Fibroblast of upper back skin (primary cell): ENCODE measurements at places on chromosomes 6 and 20.
A peak's percentile ranks its signal among the peaks of the same experiment; 100 is the strongest.

- no peak for DNase-seq
Observed at GRCh38 chr6:165469483-165469882, 160.1 kb upstream of the C6orf118 start.

GRCh38 chr6:99338188-99338587 lies 11.3 kb downstream of the FAXC start:
- no peak for DNase-seq

GRCh38 chr6:90722648-90723047 lies 135.8 kb upstream of the MAP3K7 start:
- no peak for DNase-seq

DNA sequence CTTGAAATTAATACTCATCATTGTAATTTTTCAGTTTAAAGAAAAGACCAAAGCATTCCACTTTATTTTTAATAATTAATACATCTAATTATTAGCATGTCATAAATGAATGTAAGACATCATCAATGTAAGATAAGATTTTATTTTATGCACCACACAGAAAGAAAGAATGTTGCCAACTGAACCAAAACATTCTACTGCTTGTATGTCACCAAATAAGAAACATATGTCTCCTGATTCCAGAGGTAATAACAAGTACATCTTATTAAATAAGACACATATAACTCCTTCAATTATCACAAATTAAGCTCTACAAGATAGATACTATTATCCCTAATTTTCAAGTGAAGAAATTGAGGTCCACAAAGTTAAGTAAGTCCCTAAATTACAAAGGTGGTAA lies 189.5 kb downstream of the GMDS start:
- DNase-seq = peak; percentile 53

GRCh38 chr6:107443608-107444267 lies 15.6 kb downstream of the PDSS2 start:
- peak; percentile 56 for DNase-seq

DNA sequence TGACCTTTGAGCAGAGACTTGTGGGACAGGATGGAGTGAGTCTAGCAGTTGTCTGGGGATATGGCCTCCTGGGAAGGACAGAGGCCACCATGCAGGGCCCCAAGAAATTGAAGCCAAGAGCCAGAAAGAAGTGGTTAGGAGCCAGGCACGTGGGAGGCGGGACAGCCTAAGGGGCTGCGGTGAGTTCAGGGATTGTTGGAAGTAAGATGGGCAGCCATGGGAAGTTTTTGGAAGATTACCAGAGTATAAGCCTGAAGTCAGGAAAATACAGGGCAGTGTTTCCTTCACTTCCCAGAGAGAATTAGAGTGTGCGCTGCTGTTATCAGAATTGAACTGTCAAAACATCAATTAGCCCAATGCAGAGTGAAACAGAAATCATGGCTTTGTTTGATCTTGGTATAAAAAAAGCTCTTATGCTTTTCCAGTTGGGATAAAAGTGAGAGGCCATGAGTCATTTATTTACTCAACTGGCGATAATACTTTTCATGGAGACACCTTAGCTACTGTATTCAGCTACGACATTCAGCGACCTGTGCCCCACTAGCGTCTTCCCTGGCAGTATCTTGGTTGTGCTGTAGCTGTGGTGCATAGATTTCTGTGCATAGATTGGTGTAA lies 66.9 kb downstream of the PHACTR2 start:
- no peak for DNase-seq

DNA sequence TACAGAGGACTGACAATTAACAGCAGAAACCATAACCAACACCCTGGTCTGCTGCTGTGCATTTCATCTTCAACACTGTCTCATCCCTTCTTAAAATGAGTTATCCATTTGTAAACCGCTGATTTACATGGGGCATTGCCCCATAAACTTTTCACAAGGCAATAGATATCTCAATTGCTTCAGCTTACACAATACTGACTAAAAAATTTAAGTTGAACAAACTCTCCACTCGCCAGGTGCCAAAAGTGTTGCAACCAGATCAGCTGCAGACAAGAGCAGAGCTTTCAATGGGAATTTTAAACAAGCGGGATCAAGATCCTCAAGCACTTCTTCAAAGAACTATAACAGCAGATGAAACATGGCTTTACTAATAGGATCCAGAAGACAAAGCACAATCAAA lies 183.0 kb downstream of the TASP1 start:
- peak; percentile 34 for DNase-seq

GRCh38 chr20:39089029-39089428 lies 126.9 kb downstream of the DHX35 start:
- DNase-seq = no peak

DNA sequence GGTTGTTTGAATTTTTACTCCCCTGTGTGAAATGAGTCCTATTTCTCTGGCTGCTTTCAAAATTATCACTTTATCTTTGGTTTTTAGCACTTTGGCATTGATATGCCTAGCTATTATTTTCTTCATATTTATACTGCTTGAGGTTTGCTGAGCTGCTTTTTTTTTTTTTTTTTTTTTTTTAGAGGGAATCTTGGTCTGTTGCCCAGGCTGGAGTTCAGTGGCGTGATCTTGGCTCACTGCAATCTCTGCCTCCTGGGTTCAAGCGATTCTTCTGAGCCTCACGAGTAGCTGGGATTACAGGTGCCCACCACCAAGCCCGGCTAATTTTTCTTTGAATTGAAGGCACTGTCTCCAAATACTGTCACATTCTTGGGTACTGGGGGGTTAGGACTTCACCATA lies 40.6 kb downstream of the STXBP5 start:
- no peak for DNase-seq

GRCh38 chr6:25263657-25264056 lies 15.5 kb upstream of the CARMIL1 start:
- peak; percentile 92 for DNase-seq

GRCh38 chr6:98335594-98335993 lies 498.8 kb upstream of the POU3F2 start:
- no peak for DNase-seq

DNA sequence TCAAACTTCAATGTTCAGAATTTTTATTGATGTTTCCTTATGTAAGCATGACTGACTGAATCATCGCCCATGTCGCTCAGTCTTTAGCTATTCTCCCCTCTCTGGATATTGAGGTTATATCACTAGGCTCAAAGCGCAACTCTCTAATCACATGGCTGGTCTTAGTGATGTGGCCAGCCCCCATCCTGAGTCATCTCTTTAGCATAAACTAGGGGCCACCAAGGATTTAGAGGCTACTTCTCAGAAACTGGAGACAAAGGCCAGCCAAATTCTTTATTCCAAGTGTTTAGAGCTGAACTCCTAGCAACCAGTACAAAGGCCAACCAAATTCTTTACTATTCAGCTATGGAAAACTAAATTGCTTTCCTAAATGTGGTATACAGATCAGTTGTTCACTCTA lies 61.4 kb downstream of the FAM135A start:
- peak; percentile 22 for DNase-seq

- DNase-seq = no peak
Observed at GRCh38 chr20:38190936-38191371, 25.9 kb upstream of the TGM2 start.

- DNase-seq = no peak
Observed at GRCh38 chr20:4326195-4327065, 311.1 kb upstream of the RNF24 start.

- DNase-seq = peak; percentile 18
Observed at GRCh38 chr20:50442512-50442911, 67.7 kb upstream of the PTPN1 start.

- no peak for DNase-seq
Observed at GRCh38 chr6:96675597-96675996, 112.7 kb downstream of the FHL5 start.

DNA sequence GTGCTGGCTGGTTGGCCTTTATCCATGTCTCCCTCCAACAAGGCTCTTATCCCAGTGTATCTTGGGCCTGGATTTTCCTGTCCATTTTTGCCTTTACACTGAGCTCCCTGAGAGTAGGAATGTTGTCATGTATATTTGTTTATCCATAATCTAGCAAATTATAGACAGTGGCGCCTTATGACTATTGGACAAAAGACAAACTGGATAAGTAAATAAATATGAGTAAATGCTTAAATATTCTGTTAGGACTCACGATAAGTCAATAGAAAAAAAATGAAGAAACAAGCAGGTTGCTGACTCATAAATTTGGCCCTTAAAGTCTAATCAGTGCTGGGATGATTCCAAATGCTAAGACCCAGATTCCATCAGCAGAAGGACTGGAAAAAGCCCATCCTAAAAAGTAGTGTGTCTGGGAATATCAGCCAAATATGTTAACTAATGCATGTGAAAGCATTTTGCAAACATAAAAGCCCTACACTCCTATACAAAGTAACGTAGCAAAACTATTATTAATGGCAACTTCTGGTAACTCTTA lies 55.0 kb upstream of the PCSK2 start:
- DNase-seq = peak; percentile 37

GRCh38 chr6:135935941-135936601 lies 84.6 kb downstream of the PDE7B start:
- peak; percentile 91 for DNase-seq

- peak; percentile 70 for DNase-seq
Observed at GRCh38 chr6:31057426-31058003, 47.2 kb downstream of the MUC22 start.

- DNase-seq = no peak
Observed at GRCh38 chr20:25018425-25018824, 25.9 kb upstream of the APMAP start.

DNA sequence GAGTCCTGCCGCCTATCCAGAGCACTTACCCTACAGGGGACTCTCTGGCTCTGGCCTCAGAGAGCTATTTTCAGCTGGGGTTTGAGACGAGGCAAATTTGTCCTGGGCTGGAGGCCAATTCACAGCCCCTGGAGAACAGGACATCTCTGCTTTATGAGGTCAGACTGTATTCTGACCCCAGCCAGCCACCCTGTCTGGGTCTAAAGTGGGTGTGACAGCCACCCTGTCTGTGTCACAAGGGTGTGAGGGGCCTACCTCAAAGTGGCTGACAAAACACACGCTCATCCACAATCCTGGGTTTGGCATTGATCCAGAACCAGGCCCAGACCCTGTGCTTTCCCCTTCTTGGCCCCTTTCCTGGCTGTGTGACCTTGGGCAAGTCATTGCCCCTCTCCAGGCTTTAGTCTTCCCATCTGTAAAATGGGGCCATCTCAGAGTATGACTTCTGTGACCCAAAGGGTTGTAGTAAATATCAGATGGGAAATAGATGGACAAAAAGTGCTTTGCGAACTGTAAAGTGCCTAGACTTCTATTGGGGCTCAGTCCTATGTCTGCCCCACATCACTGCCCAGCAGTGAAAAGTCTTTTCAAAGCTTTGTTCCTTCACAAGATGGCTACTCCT lies 44.1 kb upstream of the TGM2 start:
- DNase-seq = no peak

GRCh38 chr6:66198062-66198624 lies 491.1 kb upstream of the EYS start:
- DNase-seq = peak; percentile 14

- DNase-seq = no peak
Observed at GRCh38 chr20:347317-347639, 367 bp downstream of the NRSN2 start.

GRCh38 chr6:32290886-32291450 lies 67.1 kb upstream of the NOTCH4 start:
- DNase-seq = peak; percentile 51

GRCh38 chr6:27553123-27553904 lies 80.4 kb upstream of the ZNF184 start:
- DNase-seq = peak; percentile 32

GRCh38 chr6:69578361-69578890 lies 218.4 kb downstream of the LMBRD1 start:
- peak; percentile 26 for DNase-seq

GRCh38 chr6:153059757-153060156 lies 57.2 kb upstream of the MTRF1L start:
- peak; percentile 5 for DNase-seq

DNA sequence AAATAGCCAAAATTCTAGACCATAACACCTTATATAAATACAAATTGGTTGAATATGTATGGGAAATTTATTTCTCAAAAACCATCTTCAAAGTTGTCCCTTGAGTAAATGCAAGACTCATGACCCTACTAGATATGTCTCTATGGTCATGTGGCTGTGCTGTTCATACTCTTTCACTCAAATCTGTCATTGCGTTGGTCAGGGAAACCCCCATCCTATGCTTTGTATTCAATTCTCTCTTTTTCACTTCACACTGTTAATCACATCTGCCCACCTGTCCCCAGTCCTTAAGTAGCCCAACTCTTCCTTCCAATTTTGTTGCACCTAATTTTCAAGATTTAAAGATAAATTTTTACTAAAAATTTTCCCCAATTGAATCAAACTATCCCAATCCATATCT lies 51.0 kb downstream of the RPS12 start:
- DNase-seq = no peak

DNA sequence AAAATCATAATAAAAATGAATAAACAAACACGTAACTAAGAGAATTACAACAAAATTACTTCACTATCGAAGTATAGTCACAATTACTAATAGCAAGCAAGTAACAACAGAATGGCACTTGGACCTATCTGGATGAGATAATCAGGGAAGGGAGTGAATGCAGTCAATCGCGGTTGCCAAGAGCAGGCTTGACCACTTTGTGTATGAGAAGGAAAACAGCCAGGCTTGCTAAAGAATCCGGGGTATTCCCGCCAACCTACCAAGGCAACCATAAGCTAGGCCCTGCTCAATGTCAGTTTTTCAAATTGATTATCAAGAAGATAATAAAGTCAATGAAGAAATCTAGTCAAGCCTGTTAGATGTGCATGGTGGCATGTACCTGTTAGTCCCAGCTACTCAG lies 39.7 kb downstream of the PXDC1 start:
- no peak for DNase-seq

DNA sequence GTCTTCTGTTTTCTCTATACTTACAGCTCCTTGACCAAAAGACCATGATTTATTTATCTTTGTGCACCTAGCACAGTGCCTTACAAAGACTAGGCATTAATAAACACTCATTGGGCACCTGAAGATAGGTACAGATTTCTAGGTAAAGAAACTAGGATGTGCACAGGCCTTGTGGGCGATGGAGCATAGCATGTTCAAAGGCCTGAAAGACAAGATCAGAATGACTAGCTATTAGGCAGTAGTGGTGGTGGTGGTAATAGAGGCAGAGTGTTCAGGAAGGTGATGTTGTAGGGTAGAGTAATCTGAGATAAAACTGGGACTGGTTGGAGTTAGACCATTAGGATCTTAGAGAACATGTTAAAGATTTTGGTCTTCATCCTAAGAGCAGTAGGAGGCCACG lies 3.9 kb downstream of the TXLNB start:
- DNase-seq = no peak

- no peak for DNase-seq
Observed at GRCh38 chr20:3993109-3993508, 22.2 kb downstream of the RNF24 start.

DNA sequence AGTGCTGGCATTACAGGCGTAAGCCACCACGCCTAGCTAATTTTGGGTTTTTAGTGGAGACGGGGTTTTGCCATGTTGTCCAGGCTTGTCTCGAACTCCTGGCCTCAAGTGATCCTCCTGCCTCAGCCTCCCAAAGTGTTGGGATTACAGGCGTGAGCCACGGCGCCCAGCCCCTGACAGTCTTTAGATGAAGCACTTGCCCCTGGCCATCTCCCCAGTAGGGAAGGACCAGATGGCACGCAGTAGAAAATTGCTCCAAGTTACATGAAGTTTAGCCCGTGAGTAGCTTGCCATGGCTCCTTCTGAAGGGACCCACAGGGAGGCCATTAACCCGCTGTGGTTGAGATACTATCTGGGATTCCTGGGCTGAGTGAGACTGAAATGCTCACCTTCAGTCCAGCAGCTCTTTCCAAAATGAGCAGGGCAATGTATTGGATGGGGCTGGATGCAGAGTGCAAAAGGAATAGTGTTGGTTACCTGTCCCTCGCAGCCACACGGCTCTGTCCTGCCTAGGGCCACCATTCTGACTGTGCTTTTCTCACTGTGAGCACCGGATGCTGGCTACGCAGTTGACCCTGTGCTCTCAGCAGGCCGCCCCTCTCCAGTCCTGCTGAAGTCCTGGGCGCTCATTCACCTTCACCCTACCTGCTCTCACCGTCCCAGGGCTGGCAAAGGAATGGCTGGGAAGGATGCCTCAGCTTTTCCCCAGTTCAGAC lies 66.9 kb downstream of the EFCAB8 start:
- no peak for DNase-seq
